Stimulated activated CD8-positive, alpha-beta memory T cell treated with anti-CD3 and anti-CD28 coated beads, Interleukin-2, amount 100 ng/mL, for 1 hour (primary cell): ENCODE measurements at places on chromosomes 2 and 18.

GRCh38 chr2:127226520-127227263 lies 6.6 kb upstream of the CYP27C1 start:
- DNase-seq: no peak

DNA sequence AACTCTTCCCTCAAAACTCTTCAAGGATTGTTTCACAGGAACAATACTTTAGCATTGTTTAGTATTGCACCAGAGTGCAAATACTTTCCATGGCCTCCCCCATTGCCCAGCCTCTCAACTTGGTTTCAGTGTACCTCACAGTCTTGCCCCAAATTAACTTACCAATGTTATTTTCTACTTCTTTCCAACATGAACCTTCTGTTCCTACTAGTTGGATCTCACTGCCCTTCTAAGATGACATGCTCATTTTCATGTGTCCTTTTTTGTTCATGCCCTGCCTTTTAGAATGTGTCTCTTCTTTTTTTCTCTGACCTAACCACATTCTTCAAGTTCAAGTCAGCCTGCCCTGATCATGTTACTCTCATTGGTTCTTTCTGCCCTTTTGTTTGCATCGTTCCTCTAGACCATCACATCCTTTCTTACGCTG lies 4.1 kb downstream of the SPATS2L start:
- no peak for DNase-seq

GRCh38 chr2:121400201-121400600 lies 115.2 kb upstream of the TFCP2L1 start:
- no peak for DNase-seq

DNA sequence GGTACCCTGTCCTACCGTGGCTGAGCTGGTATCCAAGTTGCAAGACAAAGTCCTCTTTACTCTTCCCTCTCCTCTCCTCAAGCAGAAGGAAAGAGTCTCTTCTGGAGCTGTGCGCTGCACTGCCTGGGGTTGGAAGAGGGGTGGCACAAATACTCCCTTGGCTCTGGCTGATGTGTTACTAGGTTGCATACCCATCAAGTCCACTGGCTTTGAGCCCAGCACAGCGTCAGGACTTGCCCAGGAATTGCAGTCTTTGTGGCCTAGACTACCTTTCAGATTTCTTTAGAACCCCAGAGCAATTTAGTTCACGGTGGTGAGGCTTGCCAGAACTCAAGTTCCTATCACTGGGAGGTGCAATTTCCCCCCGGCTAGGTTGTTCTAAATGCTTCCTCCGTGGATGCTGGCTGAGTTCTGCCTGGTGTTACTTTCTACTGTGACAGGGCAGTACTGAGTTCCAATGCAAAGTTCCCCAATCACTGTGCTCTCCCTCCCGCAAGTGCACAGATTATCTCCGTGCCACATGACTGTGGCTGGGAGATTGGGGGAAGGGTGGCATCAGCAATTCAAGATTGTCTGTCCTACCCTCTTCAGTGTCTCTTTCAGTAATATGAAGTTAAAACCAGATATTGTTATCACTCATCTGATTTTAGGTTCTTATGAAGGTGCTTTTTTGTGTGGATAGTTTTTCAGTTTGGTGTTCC lies 13.4 kb downstream of the MYO3B start:
- no peak for DNase-seq

GRCh38 chr2:48870942-48871341 lies 115.4 kb upstream of the LHCGR start:
- no peak for DNase-seq

DNA sequence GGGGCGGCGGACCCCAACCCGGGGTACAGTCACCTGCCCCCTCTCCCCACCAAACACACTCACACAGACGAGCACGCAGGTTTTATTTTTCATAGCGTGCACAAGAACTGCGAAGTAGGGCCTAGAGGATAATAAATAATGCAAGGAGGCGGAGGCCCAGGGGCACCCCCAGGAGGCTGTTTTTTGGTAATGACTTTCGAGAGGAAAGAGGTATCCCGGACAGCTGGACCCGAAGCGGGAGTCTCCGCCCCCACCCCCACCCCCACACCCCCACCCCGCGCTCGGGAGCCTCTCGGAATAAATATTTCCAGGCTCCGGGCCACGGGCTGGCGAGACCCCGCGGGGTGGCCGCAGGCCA lies 3.4 kb downstream of the CYP26B1 start:
- DNase-seq: no peak

GRCh38 chr2:121472470-121472993 lies 58.1 kb upstream of the RNU4ATAC start:
- DNase-seq: no peak

- no peak for DNase-seq
These were observed 118.8 kb downstream of the FSHR start for GRCh38 chr2:49035481-49035880.

- DNase-seq: no peak
These were observed 196.8 kb downstream of the EXOC6B start for GRCh38 chr2:72629062-72629461.

GRCh38 chr2:173050684-173051083 lies 25.0 kb upstream of the MAP3K20 start:
- no peak for DNase-seq

DNA sequence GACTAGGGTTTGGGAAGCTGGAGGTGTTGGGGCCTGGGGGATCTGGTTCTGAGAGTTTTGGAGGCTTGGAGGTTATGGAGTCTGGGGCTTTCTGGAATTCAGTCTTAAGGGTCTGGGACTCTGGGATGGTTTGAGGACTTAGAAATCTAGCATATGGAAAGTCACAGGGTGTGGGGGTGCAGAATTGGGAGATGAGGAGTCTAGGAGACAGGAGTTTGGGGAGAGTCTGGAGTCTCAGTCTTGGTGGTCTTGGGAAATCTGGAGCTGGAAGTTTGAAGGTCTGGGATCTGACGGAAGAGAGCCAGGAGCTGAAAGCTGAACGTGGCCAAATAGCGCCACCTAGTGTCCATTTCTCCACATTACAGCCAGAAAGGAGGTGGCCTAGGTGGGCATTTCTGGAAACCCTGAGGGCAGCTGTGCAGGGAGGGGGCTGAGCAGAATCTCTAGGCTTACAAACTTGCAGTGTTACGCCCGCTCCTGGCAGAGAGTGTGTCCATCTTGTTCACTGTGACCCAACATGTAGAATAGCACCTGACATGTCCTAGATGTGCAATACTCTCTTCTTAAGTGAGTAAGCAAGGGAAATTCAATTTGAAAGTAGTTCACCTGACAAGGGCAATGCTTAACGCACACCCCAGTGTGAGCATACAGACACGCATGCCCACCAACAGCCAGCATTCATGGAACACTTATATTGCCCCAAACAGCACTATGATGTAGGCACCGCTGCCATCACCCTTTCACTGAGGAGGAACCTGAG lies 204.8 kb downstream of the TFCP2L1 start:
- DNase-seq: no peak

GRCh38 chr2:128410758-128411215 lies 92.1 kb upstream of the HS6ST1 start:
- DNase-seq: no peak

DNA sequence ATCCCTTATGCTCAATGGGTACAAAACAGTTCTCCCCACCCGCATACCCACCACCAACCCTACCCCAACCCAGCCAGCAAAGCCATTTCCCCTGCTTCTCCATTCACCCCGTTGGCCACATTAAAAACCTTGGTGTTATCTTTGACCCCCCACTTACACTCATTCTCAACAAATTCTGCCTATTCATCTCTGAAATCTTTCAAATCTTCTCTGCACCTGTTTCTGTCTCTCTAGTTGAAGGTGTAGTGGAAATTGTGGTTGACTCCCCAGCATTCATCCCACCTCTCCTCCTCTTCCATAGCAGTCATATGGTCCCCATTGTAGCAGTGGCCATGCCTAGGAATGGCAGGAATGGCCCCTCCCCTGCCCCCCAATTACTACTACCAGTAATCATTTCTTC lies 20.5 kb upstream of the TET3 start:
- DNase-seq: no peak

- no peak for DNase-seq
These were observed 4.0 kb downstream of the RNMT start for GRCh38 chr18:13730481-13730880.

- DNase-seq: no peak
These were observed 161.0 kb upstream of the TMEM200C start for GRCh38 chr18:6056171-6056910.

- DNase-seq: no peak
These were observed 251.9 kb downstream of the GRB14 start for GRCh38 chr2:164369366-164369765.

GRCh38 chr2:42171396-42171980 lies 2.3 kb downstream of the EML4 start:
- DNase-seq: no peak

- DNase-seq: no peak
These were observed 39.4 kb upstream of the TXNDC2 start for GRCh38 chr18:9846162-9846925.

DNA sequence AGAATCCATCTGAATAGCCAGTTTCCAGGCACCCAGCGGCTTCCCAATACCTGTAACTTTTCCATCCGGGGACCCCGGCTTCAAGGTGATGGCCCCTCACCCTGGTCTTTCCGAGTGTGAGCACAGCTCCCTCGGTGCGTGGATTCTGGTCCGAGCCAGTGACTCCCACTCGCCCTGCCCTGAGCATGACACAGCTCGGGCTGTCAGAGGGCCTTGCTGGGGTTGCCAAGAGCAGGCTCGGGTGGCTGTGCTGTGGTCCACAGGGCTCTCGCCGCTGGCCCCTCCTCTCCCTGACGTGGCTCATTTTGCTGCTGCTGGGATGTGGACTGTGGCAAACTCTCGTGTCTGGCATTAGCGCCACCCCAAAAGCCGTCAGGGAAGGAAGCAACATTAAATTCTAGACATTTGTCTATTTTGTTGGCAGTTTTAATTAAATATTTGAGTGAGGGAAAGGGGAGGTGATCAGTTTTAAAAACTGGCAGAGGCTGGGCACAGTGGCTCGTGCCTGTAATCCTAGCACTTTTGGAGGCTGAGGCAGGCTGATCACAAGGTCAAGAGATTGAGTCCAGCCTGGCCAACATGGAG lies 5.6 kb upstream of the ESPNL start:
- DNase-seq: no peak

- DNase-seq: no peak
These were observed 30.4 kb downstream of the SH3BP4 start for GRCh38 chr2:234982096-234982834.

DNA sequence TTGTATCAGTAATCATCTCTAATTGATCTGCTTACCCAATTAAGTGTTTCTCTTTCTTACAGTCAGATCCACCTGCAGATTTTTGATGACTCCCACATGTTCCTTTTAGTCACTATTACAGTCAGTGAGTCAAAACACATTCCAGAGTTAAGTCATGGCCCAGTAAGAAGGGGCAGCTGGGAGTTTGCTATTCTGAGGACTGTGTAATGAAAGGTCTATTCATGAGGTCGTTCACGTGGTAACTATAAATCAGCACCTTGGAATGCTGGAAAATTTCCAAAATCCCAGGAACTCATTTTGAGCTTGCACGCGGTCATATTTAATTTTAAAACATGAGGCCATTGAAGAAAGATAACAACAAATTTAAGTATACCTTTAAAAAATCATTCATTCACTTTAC lies 252.5 kb downstream of the XIRP2 start:
- DNase-seq: no peak
